ENCODE measurements at places on chromosomes 5 and 9. TPM values are rescaled to one million over a fixed set of nuclear protein-coding genes. Genes with fewer than 3 reads are reported as not detected.

Gene FGFR4
- 2.7 TPM for total RNA-seq

GRCh38 chr5:151063142-151063989 is 17.5 kb downstream of the TNIP1 start:
- no peak for DNase-seq

- no peak for DNase-seq
Measured at GRCh38 chr9:111970827-111971226, 74.2 kb downstream of the UGCG start.

DNA sequence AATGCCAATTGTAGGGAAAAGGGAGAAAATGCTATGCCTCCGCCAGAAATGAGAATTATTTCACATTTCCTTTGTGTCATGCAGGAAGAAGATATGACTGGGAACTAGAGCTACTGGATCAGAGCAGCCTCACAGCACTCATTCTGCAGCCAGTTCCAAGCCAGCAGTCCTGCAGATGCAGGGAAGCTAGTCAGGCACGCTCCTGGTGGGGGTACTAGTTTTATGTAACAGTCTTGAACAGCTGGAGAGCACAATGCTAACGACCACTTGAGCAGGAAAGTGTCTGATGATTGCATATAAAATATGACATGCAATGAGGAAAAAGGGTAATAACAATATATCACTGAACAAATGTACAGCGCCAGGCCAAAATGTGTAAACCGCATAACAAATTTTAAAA is 21.7 kb downstream of the CDH10 start:
- DNase-seq: no peak

Gene FOXD4L4
- total RNA-seq: not detected

Gene SLC4A9
- not detected for total RNA-seq

Gene IZUMO3
- total RNA-seq: not detected

Gene MLANA
- 46.7 TPM for total RNA-seq

GRCh38 chr5:16417398-16418074 is 48.1 kb downstream of the ZNF622 start:
- DNase-seq: no peak

Gene SH3GL2
- not detected for total RNA-seq

DNA sequence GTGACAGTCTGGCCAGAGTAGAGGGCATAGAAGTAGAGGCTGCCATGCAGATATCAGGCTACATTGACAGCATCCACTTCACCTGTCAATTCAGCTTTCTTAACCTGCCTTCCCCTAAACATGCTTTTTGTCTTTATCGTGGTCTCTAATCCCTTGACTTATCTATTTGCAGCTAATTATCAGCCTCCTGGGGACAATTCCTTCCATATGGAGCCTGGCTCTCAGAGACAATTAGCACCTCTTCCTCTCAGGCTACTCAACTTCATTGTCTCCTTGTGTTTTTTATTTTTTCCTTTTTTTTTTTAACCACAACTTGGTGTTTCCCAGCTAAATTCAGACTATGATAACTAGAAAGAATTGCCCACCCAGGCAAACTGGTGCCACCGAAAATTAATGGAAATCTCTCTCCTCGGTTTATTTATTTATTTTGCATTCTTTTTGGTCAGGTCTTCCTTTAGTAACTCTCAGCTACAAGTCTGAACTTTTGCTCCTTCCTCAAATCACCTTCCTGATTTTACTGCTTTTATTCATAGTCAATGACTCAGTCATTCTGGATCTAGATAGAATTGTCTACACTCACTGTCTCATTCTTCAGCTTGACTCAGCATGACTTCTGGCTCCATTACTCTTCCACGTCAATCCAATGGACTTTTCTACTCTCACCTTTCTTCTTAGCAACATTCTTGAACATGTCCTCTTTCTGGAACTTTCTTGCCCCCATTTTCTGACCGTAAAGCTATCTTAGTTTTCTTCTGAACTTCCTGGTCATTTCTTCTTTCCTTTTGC is 63.0 kb upstream of the BASP1 start:
- no peak for DNase-seq
